ENCODE measurements at places on chromosomes 2 and 18.
A peak's percentile ranks its signal among the peaks of the same experiment; 100 is the strongest.

- no peak for DNase-seq
Measured at GRCh38 chr2:176565641-176566323, 296.5 kb downstream of the MTX2 start.

DNA sequence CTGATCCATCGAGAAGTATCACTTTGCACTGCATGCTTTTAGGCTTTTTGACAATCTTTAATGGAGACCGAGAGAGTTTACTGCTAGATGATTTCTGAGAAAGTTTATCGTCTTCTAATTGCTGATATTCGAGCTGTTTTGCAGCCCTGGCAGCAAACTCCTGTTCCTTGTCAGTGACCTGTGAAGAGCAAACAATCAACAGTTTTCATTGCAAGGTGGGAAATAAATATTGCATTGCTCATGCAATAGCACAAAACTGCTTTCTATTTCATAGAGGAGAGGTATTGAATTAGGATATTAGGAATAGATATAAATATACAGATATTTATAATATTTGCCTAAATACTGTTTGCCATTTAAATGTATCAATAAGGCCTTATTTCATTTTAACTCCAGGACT, 65.5 kb downstream of the EPB41L3 start:
- DNase-seq, result no peak

DNA sequence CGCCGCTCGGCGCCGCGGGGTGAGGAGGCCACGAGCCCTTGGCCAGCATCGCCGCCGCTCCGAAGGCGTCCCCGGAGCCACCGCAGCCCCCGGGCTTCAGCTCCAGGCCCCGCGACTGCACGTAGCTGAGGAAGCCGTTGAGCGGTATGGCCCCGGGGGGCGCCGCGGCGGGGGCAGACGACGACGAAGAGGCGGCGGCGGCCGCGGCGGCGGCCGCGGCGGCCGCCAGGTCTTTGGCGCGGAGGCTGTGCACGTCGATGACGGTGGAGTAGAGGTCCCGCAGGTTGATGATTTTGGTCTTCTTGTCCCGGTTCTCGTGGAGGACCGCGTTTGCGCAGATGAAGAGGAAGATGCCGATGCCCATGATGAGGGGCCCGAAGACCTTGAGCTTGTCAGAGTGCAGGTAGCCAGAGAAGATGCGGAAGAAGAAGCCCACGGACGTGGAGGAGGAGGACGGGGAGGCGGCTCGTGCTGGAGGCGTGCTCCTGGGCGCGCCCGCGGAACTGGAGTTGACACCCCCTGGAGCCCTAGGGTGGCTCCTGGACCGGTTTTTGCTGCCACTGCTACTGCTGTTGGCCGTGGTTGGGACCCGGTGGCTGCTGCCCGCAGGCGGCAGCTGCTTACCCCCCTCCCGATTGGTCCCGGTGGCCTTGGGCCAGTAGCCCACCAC, 4.0 kb downstream of the TMEM200C start:
- DNase-seq, result peak; percentile 25

DNA sequence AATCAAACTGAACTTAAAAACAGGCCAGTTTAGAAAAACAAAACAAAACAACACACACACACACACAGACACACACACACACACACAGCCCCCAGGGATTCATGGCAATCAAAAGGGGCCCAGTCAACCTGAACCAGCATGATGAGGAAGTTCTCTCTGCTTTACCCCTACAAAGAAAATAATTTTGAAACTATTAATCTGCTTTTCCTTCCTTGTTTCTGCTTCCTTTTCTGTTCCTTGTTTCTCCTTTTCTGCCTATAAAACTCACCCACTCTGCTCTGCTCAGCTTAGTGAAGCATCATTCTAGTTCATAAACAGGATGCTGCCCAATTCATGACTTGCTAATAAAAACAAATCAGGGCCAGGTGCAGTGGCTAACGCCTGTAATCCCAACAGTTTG, 203.1 kb downstream of the RAB3GAP1 start:
- DNase-seq, result no peak

Data from GM13976 (cell line).